ENCODE measurements at places on chromosomes 5 and 9. TPM values are rescaled to one million over a fixed set of nuclear protein-coding genes. Genes with fewer than 3 reads are reported as not detected.

Gene MVB12B
- 23.4 TPM for total RNA-seq

Gene GARIN3
- not detected for total RNA-seq

Gene PLAC8L1
- not detected for total RNA-seq

Gene MSH3
- 14.5 TPM for total RNA-seq

Gene DNM1
- 17.2 TPM for total RNA-seq

Gene UNC5A
- 0.24 TPM for total RNA-seq

Gene PDE8B
- 3.3 TPM for total RNA-seq

Gene GPX3
- 424 TPM for total RNA-seq

Gene SYK
- 49.7 TPM for total RNA-seq

Gene NEUROG1
- not detected for total RNA-seq

Gene FBP2
- not detected for total RNA-seq

Gene HCN1
- 0.09 TPM for total RNA-seq

Gene ZFP37
- 1.8 TPM for total RNA-seq

Gene GDA
- 0.08 TPM for total RNA-seq

Gene SSNA1
- total RNA-seq, result 59.1 TPM

Gene IGIP
- 11.6 TPM for total RNA-seq

Gene PCDHGA10
- 5.2 TPM for total RNA-seq

Gene PCDHB9
- total RNA-seq, result 1.3 TPM

Gene NCS1
- total RNA-seq, result 19.9 TPM

Gene MARCOL
- total RNA-seq, result not detected

Gene FAM163B
- total RNA-seq, result 0.23 TPM

Gene CCDC192
- not detected for total RNA-seq

Gene PAEP
- total RNA-seq, result not detected

Gene LRRC26
- 0.55 TPM for total RNA-seq

Gene GABRB2
- total RNA-seq, result 0.50 TPM

Gene NTRK2
- total RNA-seq, result 0.29 TPM

Gene FAM221B
- total RNA-seq, result not detected

Gene HTR1A
- total RNA-seq, result not detected
